ENCODE measurements at places on chromosomes 4 and X. TPM values are rescaled to one million over a fixed set of nuclear protein-coding genes. Genes with fewer than 3 reads are reported as not detected.

Gene ABCD1
- total RNA-seq: 27.2 TPM

GRCh38 chr4:153346031-153346430, 1.5 kb downstream of the MND1 start:
- DNase-seq: no peak

DNA sequence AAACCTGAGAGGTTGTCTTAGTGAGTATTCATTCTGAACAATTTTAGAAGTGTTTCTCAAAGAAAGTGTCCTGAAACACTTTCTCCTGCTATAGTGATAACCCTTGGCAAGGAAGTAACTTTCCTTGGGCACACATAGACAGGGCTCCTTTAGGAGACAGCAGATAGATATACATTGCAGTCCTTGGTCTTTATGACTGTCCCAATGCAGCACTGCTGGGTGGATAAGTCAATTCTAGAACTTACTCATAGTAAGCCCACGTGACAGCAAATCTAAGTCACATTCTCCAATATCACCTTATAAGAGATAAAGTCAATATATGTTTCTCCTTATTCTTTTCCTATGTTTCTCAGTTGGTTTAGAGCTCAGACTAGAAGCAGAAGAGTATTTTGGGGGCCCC, 46.7 kb downstream of the GPRASP3 start:
- no peak for DNase-seq

DNA sequence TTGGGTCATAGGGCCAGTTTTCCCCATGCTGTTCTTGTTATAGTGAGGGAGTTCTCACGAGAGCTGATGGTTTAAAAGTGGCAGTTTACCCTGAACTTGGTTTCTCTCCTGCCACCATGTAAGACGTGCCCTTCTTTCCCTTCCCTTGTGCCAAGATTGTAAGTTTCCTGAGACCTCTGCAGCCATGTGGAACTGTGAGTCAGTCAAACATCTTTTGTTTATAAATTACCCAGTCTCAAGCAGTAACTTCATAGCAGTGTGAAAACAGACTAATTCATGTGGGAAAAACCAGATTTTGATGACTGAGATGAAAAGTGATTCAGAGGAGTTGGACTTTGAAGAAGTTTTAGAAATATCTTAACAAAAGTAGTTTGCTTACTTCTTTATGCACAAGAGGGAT, 101.4 kb downstream of the ARHGAP10 start:
- DNase-seq: no peak

Gene IL2
- total RNA-seq: not detected

DNA sequence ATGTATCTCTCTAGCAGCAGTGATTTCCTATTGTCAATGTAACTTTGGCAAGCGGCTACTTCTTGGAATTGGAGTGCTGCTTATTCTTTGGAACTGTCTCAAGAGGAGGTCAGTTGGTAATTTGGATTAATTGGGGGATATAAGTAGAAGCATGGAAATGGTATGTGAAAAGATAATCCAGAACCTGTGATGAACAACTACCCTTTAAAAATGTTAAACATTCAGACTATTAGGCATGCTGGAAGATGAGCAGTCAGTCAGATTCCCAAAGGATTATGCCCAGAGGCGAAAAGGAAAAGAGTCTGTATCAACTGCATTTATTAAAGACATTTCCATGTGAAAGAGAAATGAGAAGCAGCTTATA, 62.5 kb downstream of the SEC24D start:
- peak; percentile 25 for DNase-seq

GRCh38 chr4:130689181-130689580, 1593.2 kb downstream of the C4orf33 start:
- peak; percentile 6 for DNase-seq

- DNase-seq: no peak
Observed at GRCh38 chr4:7253837-7254236, 61.5 kb downstream of the SORCS2 start.

- no peak for DNase-seq
Observed at GRCh38 chr4:158682066-158682465, 10.0 kb downstream of the ETFDH start.

DNA sequence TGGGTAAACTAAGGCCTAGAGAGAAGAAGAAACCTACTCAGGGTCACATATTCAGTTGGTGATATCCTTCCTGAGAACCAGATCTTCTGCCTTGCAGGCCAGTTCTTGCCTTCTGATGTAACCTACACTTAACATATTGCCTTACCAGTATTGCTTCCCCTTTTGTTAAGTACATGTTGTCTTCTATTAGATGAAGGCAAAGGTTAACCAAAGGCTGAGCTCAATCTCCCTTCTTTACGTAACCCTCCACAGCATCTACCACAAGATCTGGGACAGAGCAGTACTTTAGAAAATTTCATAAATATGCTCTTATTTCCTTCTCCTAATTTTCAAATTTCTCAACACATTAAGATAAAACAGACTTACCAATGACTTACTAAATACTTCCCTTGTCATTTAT, 474.4 kb downstream of the SH2D1A start:
- DNase-seq: no peak

DNA sequence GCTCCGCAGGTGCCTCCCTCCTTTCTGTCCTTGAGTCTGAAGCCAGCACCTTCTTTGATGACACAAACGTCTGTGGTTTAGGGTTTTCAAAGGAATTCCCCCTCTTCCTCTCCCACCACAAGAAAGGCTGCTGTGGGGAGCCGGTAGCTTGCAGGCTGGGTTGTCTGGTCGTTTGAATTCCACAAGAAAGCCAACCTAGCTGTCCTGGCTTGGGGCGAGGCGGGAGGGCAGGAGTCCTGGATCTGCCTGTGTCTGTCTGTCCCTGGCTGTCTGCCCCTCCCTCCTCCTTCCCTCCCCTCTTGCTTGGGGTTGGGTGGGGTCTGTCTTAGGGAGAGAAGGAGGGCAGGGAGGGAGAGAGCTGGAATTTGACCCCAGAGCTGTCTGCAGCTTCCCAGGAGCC, 56.3 kb downstream of the SHROOM2 start:
- no peak for DNase-seq

Gene MAGEE2
- not detected for total RNA-seq

Gene DUSP9
- 0.20 TPM for total RNA-seq

- DNase-seq: peak; percentile 46
Observed at GRCh38 chrX:45063319-45064095, 137.2 kb downstream of the DIPK2B start.

Gene TMEM156
- total RNA-seq: 0.59 TPM

Gene FAM53A
- total RNA-seq: 3.4 TPM

- no peak for DNase-seq
Observed at GRCh38 chrX:131366407-131366806, 77.3 kb upstream of the IGSF1 start.

Gene CDKL2
- 4.7 TPM for total RNA-seq

GRCh38 chr4:64330143-64330542, 79.1 kb downstream of the TECRL start:
- DNase-seq: no peak

Gene NSG1
- 10.6 TPM for total RNA-seq

DNA sequence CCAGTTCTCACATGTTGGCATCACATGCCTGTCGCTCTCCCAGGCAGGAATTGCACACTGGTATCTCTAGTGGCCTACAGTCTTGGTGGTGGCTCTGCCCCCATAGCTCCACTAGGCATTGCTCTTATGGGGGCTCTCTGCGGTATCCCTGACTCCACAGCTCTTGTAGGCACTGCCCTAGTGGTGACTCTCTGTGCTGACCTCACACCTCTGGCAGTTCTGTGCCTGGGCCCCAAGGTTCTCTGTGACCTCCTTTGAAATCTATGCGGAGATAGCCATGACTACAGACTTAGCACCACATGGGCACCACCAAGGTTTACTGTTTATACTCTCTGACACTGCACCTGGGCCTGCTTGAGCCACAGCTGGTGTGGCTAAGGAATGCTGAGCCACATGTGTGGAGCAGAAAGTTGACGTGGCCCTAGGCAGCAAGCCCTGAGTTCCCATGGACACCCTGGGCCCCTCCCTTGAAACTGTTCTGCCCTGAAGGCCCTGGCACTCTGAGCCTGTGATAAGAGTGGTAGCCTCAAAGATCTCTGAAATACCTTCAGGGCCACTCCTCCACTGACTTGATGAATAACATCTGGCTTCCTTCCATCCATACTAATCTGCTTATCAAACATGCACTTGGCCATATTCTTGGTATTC, 8.0 kb downstream of the SLC9B1 start:
- DNase-seq: peak; percentile 54

- DNase-seq: no peak
Observed at GRCh38 chrX:144791298-144791697, 456.0 kb upstream of the SPANXN1 start.

DNA sequence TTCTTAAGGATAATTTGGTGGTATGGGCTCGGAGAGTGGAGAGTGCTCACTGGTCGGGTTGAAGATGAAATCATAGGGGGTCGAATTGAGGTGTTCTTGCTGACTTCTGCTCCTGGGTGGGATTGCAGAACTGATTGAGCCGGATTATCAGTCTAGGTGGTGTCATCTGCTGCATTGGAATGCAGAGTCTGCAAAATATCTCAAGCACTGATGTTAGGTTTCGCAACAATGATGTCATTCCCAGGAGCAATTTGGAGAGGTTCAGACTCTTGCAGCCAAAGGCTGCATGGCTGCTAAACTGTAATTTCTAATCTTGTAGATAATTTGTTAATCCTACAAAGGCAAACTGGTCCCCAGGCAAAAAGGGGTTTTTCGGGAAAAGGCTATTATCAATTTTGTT, 67.7 kb downstream of the RHOH start:
- DNase-seq: peak; percentile 54

Gene RTL5
- 13.2 TPM for total RNA-seq

DNA sequence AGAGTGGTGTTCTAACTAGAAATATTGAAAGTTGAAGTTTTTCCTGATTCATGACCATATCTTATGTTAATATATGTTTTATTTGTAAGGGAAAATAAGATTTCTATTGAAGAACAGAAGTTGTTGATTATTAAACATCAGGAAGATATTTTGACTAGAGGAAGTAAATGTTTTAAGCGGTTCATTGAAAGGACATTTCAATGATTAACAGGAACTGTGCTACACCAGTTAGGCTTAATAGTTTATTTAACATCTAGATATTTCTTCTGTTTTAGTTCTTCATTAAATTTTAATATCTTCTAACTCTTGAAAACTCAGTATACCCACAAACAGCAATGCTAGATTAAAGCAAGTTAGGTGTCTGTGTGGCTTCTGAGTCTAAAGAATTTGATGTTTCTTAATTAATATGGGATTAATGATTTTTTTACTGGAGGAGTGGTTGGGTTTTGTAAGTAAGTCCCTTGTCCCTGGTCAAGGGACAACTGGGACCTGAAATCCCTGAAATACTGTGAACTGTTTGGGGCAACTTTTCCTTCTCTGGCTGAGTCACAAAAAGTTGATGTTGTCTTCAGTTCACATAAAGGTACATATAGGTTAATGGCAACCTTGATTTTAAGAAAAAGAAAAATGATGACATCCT, 42.9 kb upstream of the CYP4V2 start:
- DNase-seq: no peak

DNA sequence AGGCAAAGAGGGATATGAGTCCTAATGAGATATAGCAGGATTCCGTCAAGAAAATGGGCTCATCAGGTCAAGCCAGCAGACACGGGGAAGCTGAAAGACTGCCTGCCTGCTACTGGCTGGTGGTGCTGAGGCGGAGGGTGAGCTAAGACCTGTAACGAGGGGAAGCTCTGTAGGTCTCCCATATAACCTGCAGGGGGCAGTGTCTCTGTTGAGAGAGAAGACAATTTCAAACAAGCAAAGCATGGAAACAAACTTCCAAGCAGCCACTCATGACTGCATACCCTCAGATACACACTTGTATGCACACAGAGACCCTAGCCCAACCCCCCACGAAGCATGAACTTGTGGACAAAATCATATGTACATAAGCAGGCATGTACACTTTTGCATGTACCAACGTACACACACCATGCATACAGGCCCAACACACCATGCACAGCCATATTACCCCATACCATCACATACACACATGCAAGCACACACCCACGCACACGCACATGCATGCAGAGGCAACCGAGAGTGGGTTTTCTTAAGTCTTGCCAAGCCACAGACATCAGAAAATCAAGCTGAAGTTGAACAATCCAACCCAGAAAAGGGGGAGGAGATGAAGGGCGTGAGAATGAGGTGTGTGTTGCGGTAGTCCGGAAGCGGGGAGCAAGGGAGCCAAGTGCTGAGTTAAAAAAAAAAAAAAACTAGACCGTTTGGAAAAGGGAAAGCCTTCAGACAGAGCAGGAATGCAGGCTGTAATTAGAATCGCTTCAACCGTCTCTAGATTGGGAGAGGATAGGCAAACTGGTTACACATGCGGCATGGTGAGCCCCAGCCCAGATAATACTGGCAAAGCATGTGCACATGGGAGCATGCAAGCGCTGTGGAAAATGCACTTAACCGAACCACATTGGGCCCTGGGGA, 71.0 kb downstream of the PJA1 start:
- peak; percentile 30 for DNase-seq

GRCh38 chr4:127586922-127587571, 45.7 kb upstream of the INTU start:
- DNase-seq: peak; percentile 40

DNA sequence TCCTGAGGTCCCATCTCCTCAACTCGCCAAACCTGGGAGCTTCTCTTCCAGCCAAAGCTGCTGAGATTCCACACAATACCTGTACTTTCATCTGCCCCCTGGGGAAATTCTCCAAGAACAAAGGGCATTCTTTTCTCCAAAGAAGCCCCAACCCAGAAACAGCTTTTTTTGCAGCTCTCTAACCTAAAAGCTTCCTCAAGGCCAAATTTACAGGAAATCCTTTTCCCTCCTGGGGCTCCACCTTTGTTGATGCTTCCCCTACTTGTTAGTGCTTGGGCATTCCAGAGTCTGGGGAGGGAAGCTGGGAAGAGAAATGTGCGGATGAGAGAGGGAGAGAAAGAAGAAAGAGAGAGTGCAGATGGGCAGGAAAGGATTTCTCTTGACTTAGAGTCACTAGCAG, 24.3 kb downstream of the ZBTB33 start:
- DNase-seq: no peak

- DNase-seq: no peak
Observed at GRCh38 chrX:30779453-30780030, 109.5 kb downstream of the TAB3 start.

Gene CFAP47
- not detected for total RNA-seq

- DNase-seq: peak; percentile 25
Observed at GRCh38 chr4:147453561-147454141, 27.2 kb upstream of the EDNRA start.

Gene IQSEC2
- 9.2 TPM for total RNA-seq

GRCh38 chrX:72114807-72115206, 16.9 kb downstream of the RTL5 start:
- DNase-seq: no peak

- DNase-seq: peak; percentile 72
Observed at GRCh38 chr4:70855464-70855863, 15.8 kb upstream of the GRSF1 start.

Data from astrocyte (in vitro differentiated cells and primary cell).